ENCODE measurements at places on chromosomes 6 and 20.

- DNase-seq: no peak
Observed at GRCh38 chr6:159508931-159509330, 184.1 kb downstream of the SOD2 start.

DNA sequence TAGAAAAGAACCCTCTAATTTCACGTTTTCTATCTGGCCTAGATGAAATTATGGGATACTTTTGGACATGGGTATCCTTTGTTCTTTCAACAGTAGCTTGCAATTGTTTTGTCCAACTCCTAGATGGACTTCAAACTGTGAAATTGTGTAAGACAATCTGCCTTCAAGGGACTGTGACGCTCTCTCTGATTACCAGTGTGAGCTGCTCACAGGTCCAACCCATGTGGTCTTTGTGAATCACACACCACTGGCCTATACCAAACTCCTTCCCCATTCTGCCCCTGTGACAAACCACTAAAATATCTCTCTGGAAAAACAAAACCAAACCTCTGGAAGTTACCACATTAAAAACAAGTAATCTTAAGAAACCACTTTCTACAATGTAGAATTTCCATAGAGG, 59.5 kb downstream of the NINL start:
- no peak for DNase-seq

GRCh38 chr20:49394264-49394663, 88.2 kb downstream of the KCNB1 start:
- no peak for DNase-seq

DNA sequence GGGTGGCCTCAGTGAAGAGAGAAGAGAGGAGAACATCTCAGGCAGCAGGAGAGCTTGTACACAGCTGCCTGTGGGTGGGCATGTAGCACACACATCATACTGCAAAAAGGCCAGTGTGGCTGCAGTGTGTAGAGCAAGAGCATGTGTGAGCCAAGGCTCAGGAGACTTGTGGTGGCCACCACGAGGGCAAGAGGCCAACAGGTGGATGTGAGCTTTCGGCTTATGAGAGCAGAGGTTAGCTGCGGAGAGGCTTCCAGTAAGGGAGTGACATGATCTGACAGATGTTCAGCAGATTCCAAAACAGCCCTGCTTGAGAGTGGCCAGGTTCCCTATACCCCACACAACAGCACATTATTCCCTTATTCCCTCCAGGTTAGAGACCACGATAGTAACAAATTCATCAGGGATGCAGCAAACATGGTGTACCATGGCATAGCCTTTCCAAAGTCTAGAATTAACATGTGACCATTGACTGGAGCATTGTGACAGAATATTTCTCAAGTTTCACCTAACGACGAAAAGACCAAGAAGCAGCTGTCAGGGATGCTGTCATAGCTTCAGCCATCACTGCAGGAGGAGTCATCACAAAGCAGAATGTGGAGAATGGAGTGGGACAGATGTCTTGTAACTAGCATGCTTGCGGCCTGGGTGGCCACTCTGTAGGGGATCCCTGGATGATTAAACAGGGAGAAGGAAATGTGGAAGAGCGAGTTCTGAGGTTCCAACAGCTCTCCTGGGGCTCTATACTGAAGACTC, 23.1 kb downstream of the HM13 start:
- no peak for DNase-seq

DNA sequence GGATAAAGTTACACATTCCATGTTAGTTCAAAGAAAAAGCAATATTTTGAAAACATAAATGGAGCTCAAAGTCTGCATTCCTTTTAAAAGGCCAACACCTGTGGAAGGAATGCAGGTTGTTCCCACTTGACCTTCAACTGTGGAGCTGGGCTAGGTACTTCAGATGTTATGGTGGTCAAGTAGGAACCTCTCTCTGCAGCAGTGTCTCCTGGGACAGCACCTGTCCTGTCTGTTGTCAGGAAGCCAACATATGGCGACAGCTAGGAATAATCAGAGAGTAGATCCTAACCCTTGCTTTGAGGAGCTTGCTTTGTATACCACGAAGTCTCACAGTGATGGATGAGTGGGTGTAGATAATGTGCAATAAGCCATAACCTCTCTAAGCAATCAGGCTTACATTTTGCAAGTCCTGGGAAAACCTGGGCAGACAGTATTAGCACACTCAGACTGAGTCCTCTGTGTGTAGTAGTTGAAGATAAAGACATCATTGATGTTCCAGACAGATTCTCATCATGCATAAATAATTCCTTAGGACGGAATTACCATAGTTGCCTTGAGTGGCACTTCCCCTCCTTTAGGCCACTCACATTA, 347.5 kb downstream of the PRL start:
- DNase-seq: no peak

DNA sequence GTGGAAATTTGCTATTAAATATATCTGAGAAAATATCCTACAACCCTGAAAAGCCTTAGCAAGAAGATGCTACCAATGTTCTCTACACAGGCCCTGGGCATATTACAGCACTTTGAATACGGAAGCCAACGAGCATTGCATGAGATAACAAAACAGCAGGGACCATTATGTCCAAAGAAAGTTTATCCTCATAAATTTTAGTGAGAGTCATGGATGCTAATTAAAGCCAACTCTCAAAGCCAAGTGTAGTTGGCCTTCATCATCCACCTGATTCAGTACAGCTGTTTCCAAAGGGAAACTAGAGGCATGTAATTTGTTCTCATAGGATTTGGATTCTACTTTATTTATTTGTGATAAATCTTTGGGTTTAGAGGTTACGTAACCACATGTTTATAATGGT, 564.8 kb downstream of the RFPL4B start:
- DNase-seq: no peak

DNA sequence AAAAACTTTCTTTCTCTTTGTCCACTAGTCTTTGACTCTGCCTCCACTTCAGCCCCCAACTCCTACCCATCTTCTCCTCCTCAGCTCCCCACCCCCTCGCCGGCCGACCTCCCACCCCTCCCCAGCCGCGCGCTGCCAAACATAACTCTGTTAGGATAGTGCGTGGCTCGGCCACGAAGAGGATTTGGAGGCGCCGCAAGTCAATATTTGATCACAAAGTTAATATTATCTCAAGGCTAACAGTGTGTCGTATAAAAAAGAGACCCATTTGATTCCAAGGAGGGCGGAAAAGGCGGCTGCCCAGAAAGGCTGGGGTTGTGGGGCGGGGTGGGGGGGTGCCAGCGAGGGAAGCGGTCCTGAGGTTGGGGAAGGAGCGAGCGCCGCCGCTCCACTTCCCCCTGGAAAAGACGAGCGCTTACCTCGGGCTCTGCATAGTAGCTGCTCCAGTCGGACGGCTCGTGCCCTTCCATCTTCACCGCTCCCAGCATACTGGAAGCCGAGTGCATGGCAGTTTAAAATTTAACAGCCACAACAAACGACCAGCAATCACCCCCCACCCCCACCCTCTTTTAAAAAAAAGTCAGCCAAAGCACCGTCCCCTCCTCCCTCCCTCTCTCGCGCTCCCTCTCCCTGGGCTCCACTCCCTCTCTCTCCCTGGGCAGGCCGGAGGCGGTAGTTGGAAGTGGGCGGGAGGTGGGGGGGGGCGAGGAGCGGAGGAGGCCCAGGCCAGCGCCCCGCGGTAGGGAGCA, 425 bp downstream of the FOXA2 start:
- no peak for DNase-seq

GRCh38 chr6:156776470-156776839, 723 bp upstream of the ARID1B start:
- DNase-seq: peak; percentile 79

DNA sequence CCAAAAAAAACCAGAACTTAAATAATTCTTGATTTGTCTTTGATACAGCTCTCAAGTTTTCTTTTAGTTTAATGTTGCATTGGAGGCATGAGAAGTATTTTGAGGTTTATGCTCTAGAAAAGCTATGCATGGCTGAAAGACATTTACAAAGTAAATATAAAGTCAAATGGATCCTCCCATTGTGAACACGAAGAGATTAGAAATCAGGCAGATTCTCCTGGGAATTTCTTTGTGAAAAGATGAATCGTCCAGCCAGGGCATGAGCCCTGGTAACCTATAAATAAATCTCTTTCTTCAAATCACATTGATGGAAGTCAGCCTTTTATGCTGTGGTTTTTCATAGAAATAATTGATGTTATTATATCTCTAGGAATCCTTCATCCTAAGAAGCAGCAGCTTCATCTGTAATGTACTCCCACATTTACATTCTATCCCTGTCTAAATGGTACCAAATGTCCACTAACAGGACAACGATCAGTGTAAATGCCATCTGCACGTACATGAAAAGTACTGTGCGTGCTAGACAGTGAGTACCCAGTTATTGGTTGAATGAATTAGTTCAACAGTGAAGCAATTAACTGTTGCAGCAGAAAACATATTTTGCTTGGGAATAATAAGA, 143.6 kb downstream of the ALDH8A1 start:
- no peak for DNase-seq

DNA sequence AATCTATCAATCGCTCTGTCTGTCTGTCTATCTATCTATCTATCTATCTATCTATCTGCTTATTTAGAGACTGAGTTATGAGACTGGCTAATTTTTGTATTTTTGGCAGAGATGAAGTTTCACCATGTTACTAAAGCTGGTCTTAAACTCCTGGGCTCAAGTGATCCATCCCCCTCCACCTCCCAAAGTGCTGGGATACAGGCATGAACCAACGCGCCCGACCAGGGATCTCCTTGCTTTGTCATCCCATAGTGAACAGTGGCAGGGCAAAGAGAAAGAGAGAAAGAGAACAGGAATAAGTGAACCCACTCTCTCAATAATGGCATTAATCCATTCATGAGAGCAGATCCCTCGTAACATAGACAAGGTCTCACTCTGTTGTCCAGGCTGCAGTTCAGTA, 66.4 kb upstream of the DSP start:
- no peak for DNase-seq

- DNase-seq: no peak
Observed at GRCh38 chr6:22145823-22146677, 150.8 kb downstream of the PRL start.

DNA sequence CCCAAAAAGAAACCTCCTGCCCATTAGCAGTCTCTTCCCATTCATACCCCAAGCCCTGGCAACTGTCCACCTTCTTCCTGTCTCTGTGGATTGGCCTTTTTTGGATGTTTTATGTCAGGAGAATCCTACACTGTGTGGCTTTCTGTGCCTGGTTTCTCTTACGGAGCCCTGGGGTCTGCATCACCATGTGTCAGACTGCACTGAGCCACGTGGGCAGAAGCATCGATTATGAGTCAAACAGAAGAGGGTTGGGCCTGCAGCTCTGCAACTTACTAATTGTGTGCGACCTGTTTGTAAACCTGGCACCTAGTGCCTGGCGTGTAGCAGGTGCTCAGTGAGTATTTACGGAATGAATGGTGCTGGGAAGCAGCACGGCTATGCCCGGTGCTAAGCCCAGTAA, 62.6 kb downstream of the IGF2R start:
- no peak for DNase-seq

- DNase-seq: no peak
Observed at GRCh38 chr6:89840538-89840937, 10.9 kb downstream of the CASP8AP2 start.

DNA sequence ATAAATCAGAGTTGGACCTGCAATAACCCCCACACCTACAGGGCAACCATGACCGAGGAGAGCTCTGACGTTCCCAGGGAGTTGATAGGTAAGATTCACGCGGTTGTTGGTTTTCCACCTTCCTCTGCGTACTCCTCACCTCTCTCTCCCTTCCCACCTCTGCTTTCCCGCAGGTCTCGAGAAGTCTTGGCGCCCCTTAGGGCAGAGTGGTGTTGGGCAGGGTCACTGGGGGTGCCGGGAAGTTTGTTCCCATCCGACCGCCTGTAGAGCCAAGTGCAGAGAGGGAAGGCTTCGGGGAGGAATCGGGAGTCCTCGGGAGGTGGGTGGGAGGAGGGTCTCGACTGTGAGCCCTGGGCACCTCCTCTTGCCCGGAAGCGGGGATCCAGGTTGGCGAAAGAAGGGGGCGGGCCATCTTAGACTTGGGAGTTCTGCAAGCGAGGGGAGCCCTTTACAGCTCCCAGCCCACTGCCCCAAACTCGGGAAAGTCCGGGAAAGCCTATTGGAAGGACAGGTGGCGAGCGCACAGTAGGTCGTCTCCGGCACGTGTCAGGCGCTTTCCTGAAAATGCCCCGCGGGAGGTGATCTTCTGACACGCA, 672 bp downstream of the CARMIL1 start:
- no peak for DNase-seq

- no peak for DNase-seq
Observed at GRCh38 chr6:165178056-165178455, 131.3 kb downstream of the C6orf118 start.

- DNase-seq: no peak
Observed at GRCh38 chr6:53259860-53260580, 88.7 kb downstream of the ELOVL5 start.

DNA sequence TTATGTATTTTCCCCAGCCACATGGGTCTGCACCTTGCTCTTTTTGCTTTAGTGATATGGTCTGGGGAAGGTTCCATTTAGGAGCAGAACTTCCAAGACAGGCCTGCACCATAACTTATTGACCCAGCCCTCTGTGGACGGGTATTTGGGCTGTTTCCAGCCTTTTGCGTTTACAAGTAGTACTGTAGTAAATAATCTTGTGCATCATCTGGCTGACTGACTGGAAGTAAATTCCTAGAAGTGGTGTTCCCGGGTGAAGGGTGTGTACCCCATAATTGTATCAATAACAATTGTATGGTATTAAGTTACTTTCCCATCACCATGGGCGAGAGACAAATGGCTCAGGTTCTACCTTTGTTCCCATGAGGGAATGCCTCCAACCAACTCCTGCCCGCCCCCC, 31.6 kb downstream of the SPDEF start:
- DNase-seq: no peak

GRCh38 chr20:37279820-37280219, 9.6 kb upstream of the MANBAL start:
- no peak for DNase-seq

DNA sequence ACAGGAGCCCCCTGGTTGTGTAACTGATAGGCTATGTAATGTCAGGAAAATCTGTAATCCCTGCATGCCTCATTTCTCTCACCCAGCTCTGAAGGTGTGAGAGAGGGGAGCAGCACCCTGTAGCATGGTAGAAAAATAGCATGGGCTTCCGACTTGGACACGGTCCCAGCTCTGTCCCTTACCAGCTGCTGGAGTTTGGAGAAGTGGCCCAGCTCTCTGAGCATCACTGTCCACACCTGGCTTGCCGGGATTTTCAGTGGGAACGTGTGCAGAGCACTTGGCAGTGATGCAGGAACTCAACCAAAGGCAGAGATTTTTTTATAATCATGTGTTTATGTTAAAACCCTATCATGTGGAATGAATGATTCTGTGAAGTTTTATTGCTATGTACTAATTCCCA, 34.6 kb downstream of the STK35 start:
- no peak for DNase-seq

DNA sequence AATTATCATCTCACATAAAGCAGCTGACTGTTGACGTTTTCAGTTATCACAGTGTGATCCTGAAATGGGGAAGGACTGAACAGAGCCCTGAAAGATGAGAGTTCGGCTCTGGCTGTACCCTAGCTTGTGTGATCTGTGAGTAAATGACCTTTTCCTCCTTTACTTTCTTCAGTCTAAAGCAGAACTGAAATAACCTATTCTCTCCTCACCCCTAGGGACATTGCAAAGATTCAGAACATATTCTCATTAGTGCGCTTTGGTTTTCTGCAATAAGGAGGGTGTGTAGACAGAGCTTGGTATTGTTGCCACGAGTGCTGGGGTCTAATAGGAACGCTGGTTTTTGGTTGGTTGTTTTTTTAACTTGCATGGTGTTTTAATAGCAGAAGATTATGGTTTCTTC, 16.7 kb downstream of the FARS2 start:
- no peak for DNase-seq

- no peak for DNase-seq
Observed at GRCh38 chr6:118603372-118603771, 48.0 kb downstream of the CEP85L start.
